ENCODE measurements at places on chromosomes 2 and 18. TPM values are rescaled to one million over a fixed set of nuclear protein-coding genes. Genes with fewer than 3 reads are reported as not detected.
A peak's percentile ranks its signal among the peaks of the same experiment; 100 is the strongest.

- peak; percentile 16 for DNase-seq
These were observed 12.9 kb upstream of the GLI2 start for GRCh38 chr2:120722568-120723421.

DNA sequence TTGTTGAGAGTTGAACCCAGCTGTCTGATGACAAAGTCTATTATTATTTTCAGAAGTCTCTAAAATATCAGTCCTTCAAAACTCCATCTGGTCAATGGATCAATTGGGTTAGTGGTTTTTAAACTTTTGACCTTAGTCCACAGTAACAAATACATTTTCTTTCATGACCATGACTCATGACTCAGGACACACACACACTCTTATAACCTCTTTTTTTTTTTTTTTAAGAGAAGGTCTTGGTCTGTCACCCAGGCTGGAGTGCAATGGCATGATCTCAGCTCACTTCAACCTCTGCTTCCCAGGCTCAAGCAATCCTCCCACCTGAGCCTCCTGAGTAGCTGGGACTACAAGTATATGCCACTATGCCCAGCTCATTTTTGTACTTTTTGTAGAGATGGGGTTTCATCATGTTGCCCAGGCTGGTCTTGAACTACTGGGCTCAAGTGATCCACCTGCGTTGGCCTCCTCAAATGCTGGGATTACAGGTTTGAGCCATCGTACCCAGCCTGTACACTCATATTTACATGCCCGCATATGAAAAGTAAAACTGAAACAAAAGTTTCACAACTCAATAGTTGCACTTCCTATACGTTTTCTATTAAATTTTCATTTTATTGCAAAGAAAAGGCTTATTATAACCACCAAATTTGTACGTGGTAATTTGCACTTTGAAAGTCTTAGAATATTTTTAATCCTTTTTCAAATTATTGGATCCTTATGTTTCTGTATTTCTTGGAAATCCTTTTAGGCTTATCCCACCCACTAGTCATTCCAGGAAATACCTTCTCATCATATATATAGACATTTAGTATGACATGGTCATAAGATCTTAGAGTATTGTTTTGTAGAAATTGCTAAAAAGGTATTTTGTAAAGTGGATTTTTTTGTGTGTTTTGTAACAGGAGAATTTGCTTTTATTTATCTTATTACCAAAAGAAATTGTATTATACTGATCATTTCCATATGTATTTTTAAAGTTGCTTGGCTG lies 199.0 kb downstream of the LPIN1 start:
- DNase-seq = no peak

DNA sequence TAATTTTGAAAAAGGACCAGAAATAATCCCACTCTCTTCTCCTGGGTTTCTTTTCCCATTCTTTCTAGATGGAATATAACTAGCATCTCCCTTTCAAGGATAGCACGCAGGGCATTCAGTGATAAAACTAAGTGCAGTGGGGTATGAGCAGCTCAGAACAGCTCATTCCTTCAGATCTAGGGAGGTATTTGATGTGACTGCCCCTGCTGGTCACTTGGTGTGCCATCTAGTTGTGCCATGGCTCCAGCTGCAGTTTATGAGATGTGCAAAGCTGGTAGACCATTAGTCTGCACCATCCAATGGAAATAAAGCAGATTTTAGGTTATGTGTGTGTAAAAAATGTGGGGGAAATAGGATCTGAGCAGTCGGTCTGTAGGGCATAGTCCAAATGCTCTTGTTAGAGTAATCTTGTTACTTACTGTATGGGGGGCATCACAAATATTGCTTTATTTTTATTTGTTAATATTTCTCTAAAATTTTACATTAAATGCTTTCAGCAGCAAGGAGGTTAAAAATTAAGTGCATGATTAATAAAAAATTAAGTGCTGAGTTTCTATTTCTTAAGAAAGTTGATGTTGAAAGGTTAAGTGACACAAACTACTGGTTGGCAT lies 38.9 kb downstream of the CTAGE1 start:
- peak; percentile 60 for DNase-seq

- peak; percentile 92 for DNase-seq
These were observed 929 bp upstream of the CREG2 start for GRCh38 chr2:101388232-101388631.

DNA sequence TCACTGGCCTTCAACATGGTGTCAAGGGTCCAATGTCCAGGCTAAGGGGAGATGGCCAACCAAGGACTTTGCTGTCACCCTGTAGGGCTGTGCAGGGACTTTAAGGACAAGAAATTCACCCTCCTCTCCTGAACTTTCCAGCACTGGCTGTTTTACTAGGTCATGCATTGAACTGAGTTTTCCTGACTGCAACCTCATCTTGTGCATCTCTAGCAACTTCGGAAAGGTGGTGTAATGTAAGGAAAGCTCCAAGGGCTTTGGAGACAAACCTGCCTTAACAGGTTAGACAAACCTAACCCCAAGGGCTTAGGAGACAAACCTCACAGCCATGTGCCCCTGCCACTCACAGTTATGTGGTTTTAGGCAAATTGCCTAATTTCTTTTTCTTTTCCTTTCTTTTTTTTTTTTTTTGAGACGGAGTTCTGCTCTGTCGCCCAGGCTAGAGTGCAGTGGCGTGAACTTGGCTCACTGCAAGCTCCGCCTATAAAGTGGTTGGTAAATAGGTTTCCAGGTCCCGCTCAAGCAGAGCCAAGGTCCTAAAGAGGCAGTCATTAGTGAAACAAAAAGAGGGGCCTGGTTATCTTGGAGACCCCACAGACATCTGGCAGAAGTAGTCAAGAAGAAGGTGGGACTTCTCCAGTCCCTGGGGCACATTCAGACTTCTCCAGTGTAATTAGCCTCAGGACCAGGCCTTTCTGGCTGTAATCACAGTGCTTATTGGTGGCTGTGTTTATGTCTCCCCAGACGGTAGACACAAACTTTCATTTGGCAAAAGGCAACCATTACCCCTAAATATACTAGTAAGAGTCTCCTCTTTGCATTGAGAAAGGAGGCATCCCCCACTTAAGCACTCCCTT lies 37.6 kb upstream of the PMAIP1 start:
- peak; percentile 83 for DNase-seq

DNA sequence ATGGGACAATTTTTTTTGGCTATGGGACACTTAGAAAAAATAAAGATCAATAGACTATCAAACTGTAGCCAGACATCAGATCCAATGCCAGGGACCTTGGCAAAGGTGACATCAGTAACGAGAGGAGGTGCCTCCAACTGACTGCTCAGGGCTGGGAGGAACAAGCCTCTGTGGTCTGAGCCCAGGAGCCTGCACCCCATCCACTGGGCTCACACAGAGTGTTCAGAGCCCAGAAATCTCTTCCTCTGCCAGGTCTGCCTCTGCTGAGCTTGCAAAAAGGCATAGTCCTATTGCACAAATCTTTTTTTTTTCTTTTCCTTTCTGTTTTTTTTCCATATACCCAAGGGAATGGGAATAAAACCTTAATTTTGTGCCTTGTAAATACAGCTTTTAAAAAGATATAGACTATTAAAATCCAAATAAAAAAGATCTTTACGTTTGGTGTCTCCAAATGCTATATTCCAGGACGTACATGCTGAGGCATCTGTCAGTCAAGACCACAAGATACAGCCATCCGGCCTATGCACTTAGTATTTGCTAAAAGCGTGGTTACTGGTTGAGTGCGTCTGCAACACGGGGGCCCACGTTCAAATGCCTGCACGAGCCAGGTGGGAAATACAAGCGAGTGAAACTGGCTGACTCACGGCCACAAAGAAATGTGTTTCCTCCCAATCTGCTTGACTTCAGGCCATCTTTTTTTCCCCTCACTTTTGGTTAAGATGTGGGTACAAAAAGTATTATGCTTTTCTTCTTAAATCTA lies 7.8 kb upstream of the ARHGAP25 start:
- DNase-seq = peak; percentile 58

DNA sequence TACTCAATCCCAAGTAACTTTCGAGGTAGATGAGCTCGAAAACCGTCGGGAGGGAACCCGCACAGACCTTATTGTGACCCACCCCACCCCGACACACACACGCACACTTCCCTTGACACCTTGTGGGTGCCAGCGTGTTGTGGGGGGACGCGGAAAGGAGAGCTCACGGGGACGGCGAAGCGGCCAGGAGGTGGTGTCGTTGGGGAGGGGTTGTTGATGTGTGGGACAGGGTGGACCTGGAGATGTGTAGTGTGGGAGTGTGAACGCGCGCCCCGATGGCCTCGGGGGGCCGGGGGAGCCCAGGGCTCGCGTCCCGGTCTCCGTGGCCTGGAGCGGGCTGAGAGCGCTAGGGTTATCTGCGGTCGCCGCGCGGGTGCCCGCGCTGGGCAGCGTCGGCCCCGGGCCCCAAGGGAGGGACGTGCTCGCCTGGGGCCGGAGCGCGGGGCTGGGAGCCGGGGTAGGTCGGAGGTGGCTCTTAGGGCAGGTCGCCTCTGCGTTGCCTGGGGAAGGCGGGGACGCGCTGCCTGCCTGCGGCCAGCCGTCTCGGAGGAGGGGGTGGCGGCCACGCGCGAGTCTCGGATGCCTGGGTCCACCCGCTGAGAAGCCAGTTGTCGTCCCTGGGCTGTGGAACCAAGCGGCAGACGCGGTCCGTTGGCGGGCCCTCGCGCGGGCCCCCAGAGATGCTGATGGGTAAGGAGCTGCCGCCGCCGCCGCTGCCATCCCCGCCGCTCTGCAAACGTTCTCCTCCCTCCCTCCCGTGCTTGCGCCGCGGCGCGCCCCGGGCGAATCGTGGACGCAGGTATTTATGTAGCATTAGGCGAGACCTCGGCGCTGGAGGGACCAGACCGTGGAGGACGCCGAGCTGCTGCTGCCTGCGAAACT lies 1.6 kb downstream of the KLHL29 start:
- no peak for DNase-seq

DNA sequence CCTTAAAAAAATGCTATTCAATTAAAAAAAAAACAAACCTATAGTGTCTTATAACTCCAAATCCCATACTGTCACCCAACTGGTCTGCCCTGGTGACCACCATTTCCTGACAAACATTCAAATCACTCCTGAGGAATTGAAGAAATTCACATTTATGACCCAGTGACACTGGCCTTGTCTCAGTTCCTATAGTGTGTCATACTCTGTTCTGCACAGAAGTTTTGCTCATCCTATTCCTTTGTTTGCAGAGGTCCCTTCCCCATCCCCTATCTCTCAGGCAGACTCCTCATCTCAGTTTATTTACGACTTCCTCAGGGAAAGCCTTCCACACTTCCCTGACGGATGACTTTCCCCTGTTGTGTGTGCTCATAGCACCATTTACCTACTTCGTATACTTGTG lies 14.7 kb downstream of the ZC3H6 start:
- no peak for DNase-seq

DNA sequence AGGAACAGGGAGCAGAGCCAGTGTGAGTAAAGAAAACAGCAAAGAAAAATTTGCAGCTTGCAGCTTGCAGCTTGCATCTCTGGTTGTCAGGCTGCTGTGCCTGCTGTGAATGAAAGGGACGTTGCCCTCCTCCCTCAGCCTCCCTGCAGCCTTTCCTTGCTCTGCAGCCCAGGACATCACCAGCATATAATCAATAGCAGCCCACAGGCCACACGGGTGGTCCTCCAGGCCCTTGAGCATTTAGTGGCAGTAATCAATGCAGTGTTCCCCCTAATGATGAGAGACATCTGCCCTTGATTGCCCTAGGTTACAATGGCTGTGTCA lies 122.2 kb upstream of the TACR1 start:
- DNase-seq = no peak

DNA sequence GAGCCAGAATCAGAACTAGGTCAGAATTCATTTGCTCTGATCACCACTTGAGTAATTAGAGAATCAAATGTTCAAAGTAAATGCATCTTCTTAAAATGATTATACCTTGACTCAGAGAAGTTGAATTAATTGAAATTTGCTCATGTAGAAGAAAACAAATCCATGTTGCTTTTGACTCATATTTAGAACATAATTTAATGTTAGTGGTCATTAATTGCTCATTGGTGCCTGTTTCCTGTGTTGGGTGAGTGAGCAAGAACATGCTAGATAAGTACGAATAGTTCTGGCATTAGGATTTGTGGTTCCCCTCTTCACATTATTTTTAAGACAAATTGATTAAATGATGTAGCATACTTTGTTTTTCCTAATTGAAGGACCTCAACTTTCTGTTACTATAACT lies 19.0 kb downstream of the ACVR2A start:
- DNase-seq = peak; percentile 32

DNA sequence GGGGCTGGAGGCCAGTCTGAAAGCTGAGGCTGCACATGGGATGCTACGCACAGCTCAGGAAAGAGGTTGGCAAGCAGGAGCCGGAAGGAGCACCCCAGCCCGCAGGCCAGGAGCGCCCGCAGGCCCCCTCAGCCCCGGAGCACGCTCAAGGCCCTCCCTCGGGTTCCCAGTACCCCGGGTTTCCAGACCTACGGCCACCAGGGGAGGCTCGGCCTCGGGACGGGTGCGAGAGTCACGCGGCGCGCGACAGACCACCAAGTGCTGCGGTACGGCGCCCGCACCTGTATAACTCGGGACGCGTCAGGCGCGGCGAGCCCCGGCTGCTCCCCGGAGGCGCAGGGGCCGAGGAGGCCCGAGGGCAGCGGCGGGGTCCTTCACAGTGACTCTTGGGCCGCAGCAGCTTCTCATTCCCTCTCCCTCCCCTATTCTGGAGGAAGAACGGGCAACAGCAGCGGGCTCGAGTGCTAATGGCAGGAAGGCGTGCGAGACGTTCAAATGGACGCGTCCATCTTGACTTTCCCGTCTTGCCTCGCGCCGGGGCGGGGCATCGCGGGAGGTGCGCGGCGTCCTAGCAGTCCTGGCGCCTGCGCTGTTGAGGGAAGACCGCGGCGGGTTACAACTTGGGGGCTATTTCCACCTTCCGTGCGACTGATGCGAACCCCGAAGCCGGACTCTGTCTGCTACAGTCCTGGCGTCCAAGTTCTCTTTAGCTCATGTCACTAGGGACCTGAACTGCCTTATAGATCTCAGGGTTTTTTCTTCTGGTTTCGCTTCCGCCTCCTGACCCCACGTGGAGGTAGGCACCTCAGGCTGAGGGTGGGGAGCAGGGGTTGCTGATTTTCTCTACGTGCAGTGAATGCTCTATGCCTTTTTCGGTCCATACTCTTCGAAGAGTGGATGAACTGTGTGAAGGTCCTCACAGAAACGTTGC lies at the start of gene ANAPC1:
Gene ANAPC1 (minus strand): TSS at position 533 of the 931 bp plus-strand sequence. CDS start 3,368 bp downstream, outside the sequence.
- DNase-seq = peak; percentile 70

DNA sequence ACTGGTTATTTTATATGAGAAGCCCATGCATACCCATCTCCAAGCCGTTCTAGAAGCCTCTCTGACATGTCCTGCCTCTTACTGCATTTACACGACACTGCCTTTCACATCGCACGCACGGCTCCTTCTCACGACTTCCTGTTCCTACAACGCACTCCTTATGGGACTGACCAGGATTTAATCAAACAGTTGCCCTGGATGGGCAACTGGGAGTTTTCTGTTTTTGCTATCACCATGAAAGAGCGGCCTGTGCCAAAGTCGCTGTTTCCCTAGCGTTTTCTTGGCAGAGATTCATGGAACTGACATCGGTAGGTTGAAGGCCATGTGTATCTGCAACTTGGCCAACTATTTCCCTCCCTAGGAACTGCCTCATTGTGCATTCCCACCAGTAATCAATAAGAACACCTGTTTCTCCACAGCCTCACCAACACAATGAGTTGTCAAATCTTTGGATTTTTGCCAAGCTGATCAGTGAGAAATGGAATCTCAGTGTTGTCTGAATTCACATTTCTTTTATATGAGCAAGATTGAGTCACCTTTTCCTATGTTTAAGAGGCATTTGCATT lies 97.2 kb upstream of the OTOS start:
- DNase-seq = peak; percentile 89

GRCh38 chr2:240564561-240565332 lies 3.5 kb upstream of the RNPEPL1 start:
- peak; percentile 80 for DNase-seq

FKBP1B gene
- 16.5 TPM for total RNA-seq

SFXN5 gene
- 5.3 TPM for total RNA-seq

CBLN2 gene
- total RNA-seq = not detected

SP5 gene
- total RNA-seq = not detected

NDUFAF7 gene
- 17.9 TPM for total RNA-seq

ATP6V1B1 gene
- total RNA-seq = not detected

CAPN14 gene
- 35.1 TPM for total RNA-seq
